Hematopoietic multipotent progenitor cell treated with erythropoietin and hydrocortisone succinate and interleukin-3 and kit ligand, for 8 days (in vitro differentiated cells): ENCODE measurements at places on chromosomes 12 and 14.

DNA sequence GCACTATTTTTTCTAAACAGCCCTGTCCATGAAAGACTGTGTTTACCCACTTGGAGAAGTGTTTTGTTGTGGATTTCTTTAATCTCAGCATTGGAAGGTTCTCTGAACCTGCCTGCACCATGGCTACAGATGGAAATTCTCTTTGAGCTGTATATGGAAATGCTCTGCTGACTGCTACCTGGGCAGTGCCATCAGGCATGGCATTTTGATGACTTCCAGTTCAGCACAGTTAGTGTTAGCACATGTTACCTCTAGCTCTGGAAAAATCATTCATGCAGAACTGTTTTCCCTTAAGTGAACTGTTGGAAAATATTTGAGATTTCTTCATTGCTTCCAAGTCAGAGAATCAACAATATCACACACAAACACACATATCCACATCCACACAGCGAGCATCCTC is 52.6 kb upstream of the RIC8B start:
- DNase-seq, result no peak

DNA sequence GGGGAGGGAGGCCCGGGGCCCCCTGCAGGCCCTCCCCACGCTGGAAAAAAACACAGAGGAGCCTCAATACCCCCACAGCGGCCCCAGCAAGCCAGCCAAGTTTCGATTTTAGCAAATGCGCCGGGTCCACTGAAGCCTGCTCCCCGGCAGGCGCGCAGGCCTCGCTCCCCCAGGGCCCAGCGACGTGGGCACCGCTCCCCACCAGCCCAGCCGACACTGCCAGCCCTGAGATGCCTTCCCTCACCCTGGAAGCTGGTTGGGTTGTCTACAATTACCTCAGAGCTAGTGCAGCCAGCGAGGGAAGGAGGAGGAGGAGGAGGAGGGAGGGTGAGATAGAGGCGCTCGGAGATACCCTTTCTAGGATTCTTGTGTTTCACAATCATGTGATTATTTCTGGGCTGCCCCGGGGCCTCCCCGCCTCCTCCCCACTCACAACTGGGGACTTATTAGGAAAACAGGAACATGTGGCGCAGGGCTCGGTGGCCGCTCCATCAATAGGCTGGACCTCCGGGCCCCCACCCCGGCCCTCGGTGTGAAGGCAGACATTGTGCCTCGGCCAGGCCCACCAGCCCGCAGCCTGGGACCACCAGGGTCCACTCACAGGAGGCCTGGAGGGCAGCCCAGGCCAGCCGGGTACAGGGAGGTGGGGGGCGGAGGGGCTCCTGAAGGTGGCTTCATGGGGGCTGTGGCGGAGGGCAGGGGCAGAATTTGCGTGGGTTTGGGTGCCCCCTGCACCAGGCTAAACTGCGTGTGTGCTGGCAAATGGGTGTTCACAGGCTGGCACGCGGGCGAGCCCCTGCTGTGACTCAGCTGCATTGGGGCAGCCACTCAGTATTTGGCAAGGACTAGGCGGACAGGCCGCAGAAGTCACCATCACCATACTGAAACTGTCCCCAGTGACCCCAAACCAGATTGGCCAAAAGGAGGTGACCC is 109.9 kb downstream of the NCOR2 start:
- DNase-seq, result peak; percentile 69

DNA sequence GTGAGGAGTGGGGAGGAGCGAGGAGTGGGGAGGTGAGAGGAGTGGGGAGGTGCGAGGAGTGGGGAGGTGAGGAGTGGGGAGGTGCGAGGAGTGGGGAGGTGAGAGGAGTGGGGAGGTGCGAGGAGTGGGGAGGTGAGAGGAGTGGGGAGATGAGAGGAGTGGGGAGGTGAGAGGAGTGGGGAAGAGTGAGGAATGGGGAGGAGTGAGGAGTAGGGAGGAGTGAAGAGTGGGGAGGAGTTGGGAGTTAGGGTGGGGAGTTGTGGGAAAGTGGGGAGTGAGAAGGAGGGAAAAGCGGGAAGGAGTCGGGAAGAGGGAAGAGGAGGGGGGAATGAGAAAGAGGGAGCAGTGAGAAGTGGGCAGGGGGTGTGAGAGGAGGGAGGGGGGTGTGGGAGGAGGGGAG is 86.1 kb downstream of the B4GALNT3 start:
- no peak for DNase-seq

DNA sequence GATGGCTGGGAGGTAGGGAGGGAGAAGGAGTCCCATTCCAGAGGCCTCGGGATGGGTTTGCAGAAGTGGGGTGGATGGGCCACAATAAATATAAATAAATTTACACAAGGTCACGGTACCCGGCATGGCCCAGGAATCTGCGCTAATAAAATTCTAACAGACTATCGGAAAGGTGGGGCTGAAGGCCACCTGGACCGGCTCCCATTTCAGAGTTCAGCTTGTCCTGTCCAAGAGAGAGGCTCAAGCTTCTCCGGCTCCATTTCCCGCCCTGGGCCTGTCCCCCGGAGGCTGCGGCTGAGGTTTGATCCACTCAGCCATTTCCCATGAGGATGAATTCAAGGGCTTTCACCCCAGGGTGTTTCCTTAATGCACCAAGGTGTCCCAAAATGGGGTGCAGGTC is 30.2 kb downstream of the FOXN4 start:
- no peak for DNase-seq

DNA sequence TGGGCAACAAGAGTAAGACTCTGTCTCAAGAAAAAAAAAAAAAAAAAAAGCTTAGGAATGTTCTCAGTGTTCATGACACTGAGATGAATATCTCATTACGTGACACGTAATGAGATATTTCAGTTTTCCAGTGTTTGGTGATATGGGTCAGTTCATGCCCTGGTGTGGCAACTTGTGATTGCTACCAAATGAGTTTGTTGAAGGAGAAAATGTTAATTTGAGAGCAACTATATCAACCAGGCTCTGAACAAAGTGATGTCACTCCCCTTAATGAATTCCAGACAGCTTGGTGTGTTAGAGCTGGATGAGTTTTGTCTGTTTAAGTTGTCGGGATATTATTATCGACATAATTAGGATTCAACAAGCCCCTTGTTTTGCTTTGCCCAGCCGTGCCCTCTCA is 211.7 kb downstream of the DPF3 start:
- DNase-seq, result no peak

DNA sequence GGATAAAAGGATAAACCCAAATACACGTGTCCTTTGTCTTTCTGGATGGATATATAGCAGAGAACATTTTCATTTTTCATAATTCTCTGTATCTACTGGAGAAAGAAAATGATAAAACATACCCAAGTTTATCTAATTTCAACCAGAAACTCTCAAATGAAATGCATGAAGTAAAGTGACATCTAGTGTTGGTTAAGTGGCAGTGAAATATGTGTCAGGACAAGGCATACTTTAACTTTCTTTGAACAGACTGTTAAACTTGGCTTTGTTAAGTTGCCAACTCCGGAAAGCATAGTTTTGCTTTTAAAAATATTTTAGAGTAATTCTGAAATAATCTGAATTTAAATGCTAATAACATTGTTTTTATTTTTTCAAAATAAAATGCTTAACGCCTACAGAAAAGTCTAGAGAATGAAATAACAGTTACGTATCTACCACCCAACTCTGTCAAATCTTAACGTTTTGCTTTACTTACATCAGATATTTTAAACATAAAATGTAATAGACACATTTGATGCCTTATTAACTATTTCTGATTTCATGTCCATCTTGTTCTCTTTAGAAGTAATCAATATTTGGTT is 25.2 kb upstream of the NTN4 start:
- DNase-seq, result peak; percentile 41

GRCh38 chr12:91968076-91968776 is 177.4 kb downstream of the BTG1 start:
- DNase-seq, result no peak

DNA sequence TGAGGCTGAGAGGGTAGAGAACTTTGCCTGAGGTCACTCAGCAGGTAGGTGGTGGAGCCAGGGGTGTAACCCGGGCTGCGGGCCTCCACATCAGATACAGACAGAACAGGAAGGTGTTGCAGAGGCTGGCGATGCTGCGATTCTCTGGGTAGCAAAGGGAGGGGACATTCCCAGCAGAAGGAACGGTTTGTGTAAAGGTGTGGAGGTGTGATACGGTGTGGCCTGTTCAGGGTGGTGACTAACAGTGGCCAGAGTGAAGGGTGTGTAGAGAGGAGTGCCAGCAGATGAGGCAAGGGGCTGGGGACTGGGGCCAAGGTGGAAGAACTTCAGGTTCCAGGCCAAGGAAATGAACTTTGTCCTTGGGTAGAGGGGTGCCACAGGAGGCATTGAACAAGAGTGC is 18.2 kb upstream of the FAIM2 start:
- no peak for DNase-seq

DNA sequence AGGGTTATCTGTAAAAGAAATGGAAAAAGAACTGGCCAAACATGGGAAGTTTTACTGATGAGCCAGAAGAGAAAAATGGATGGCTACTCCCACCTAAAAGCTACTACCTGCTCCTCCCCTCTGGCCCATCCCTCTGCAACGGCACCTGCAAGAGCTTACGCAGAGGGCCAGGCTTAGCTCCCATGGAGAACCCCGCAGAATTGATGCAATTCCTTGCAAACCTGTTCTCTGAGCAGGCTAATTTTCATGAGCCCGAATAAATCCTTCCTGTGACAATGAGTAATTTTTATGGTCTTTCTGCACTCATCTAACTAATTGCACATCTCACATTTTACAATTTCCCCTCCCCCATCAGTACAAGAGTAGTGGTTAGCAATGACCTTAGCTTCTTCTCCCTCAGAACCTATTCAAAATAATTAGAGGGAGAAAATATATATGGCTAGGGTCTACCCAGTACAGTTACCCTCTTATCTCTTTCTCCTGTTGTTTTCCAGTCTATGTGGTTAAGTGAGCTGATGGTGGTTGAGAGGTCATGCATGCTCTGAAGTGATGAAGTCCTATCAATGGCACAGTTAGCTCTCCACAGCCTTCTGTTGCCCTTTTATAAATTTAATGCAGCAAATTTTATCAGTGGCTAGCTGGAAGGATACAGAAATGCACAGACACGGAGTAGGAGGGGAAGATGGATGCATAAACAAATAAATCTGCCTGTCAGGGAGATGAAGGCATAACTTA is 67.7 kb upstream of the NTF3 start:
- peak; percentile 39 for DNase-seq

DNA sequence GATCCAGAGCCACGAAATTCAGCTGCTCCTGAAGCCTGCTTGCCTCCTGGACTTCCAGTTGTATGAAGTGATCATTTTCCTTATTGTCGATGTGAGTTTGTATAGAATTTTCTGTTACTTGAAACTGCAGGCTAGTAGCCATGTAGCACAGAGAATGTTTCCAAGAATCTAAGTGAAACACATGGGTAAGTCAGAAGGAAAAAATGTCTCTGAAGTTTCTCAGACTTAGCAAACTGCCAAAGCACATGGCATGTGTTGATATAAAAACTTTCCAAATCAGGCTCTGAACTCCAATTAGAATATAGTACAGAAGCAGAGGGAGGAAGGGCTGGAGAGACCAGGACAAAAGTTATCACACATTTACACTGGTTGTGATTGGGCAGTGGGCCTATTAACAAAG is 9.8 kb upstream of the PCNX1 start:
- no peak for DNase-seq

DNA sequence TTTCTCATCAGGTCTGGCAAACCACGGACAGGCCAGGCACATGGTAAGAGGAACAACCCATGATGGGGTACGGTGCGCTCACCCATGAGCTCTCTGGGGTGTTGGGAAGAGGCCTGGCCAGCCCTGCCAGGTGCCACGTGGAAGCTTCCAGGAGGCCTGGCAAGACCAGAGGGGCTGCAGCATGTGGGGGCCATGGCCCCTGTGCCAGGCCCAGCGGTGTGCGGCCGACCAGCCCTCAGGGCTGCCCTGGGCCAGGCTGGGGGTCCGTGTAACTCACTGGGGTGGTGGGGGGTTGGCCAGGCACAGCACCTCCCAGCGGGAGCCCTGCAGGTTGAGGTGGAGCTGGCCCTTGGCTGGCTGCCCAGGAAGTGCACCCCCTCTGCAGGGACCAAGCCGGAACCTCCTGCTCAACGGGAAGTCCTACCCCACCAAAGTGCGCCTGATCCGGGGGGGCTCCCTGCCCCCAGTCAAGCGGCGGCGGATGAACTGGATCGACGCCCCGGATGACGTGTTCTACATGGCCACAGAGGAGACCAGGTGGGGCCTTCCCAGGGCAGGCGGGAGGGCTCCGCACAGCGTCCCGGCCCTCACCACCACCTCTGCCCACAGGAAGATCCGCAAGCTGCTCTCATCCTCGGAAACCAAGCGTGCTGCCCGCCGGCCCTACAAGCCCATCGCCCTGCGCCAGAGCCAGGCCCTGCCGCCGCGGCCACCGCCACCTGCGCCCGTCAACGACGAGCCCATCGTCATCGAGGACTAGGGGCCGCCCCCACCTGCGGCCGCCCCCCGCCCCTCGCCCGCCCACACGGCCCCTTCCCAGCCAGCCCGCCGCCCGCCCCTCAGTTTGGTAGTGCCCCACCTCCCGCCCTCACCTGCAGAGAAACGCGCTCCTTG is 4.9 kb upstream of the CRIP2 start:
- no peak for DNase-seq

DNA sequence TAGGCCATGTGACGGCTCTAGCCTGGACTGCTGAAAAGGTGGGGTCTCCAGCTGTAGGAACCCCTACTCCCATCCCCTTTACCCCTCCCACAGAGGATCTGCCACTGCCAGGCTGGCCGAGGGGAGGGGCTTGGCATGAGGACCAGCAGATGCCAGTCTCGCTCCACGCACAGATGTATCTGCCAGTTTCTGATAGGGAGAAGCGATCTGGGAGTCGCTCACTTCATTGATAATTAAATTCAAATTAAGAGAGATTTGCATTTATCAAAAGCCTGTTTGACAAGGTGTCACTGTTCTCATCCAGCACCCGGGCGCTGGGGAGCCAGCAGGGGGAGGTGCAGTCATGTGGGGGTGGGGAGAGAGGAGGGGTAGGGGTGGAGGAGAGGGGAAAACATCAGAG is 217.6 kb upstream of the MYL2 start:
- no peak for DNase-seq

DNA sequence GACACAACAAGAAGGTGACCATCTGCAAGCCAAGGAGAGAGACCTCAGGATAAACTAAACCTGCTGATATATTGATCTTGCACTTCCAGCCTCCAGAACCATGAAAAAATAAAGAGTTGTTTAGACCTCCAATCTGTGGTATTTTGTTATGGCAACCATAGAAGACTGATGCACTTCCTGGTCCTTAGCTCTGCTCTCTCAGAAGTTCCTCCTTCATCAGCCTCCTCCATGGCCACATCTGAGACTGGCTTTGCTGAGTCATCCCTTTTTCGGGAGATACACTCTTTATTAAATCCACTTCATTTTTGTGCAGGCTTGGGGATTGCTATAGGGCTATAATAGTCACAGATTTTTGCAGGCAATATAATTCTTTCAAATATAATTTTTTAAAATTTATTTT is 89.6 kb upstream of the ATF7IP start:
- no peak for DNase-seq

DNA sequence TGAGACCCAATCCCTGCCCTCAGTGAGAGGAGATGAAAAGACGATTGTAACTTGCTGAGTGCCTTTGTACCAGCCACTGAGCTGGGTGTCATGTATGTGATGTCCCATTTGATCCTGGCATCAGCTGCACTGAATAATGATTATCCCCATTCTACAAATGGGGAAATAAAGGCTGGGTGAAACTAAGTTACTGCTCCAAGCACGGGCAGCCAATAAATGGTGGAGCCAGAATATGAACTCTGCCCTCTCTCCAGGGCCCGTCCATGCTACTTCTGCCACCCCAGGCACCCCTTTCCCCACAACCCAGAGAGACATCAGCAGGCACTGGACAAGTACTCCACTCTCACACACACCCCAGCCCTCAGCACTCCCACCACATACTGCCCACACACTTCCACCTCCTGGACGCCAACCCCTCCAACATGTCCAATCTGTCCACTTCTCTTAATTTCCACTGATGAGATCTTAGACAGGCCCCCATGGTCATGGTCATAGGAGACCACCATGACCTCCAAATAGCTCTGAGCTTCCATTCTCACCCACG is 115.8 kb downstream of the DICER1 start:
- no peak for DNase-seq
